HT1080 (cell line): ENCODE measurements at places on chromosomes 2 and 18. TPM values are rescaled to one million over a fixed set of nuclear protein-coding genes. Genes with fewer than 3 reads are reported as not detected.

The FAP gene
- total RNA-seq = 0.23 TPM in 1 of 2 replicates, not detected in the other

The FEV gene
- total RNA-seq = not detected in 2 replicates

The DNER gene
- 42.9 and 51.3 TPM in 2 replicates for total RNA-seq

The MAB21L4 gene
- not detected in 2 replicates for total RNA-seq

The BOK gene
- 21.6 and 22.8 TPM in 2 replicates for total RNA-seq

The OTOF gene
- total RNA-seq = not detected in 2 replicates

The TMEM17 gene
- 3.9 and 4.1 TPM in 2 replicates for total RNA-seq

The ANKRD23 gene
- total RNA-seq = 0.26 and 0.27 TPM in 2 replicates

The DCC gene
- total RNA-seq = 14.1 and 15.7 TPM in 2 replicates
